ENCODE measurements at places on chromosomes 16 and 17.

- DNase-seq: no peak
Measured at GRCh38 chr17:27990100-27990499, 52.4 kb upstream of the NLK start.

GRCh38 chr17:64005734-64006167, 7.6 kb downstream of the PRR29 start:
- no peak for DNase-seq

DNA sequence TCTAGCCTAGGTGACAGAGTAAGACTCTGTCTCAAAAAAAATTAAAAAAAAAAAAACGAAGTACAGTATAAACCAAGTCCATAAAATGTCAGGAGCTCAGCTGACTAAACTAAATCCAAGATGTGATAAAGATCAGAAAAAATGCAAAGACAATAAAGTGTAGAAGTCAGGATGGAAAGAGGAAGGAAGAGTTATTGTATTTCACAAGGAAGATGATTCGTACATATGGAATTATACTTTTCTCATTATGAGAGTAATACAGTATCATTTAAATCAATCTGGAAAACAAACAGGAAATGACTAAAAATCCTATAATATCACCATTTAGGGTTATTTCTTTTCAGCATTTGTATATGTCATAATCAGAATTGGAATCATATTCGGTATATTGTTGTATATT, 11.4 kb upstream of the APOH start:
- DNase-seq: no peak

- no peak for DNase-seq
Measured at GRCh38 chr16:72604375-72604774, 432.4 kb upstream of the PMFBP1 start.

DNA sequence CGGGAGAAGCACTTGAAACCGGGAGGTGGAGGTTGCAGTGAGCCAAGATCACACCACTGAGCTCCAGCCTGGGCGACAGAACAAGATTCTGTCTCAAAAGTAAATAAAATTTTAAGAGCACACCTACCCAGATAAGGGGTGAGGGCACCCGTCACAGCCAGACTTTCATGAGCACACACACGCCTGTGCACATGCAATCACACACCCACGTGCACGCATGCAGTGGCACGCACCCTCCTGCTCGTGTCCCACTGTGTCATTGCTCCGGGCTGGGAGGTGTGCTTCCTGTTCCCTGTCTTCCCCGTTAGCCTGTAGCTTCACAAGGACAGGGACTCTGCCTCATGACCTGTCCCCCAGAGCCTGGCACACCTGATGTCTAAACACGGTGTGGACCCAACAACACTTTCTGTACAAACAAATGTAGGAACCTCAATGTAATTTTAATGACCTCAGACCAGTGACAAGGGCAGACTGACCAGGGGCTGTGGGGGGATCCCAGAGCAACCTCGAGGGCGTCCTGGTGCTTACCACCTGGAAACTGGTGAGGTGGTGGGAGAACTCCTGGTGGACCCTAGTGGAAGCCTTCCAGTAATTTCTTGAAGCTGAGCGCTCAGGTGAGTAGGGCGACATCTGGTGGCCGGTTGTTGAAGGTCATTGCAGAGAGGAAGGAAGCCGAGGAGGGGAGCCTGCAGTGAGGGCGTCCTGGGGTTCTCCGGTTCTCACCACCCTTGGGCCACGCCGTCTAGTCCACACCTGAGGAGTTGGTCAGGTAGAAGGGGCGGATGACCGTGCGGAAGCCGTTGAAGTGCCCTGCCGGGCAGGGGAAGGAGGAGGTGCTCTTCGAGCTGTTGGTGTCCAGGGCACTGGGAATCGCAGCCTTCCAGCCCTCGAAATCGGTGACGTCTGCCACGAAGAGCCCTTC, 8.6 kb downstream of the LGALS3BP start:
- DNase-seq: peak; percentile 83

DNA sequence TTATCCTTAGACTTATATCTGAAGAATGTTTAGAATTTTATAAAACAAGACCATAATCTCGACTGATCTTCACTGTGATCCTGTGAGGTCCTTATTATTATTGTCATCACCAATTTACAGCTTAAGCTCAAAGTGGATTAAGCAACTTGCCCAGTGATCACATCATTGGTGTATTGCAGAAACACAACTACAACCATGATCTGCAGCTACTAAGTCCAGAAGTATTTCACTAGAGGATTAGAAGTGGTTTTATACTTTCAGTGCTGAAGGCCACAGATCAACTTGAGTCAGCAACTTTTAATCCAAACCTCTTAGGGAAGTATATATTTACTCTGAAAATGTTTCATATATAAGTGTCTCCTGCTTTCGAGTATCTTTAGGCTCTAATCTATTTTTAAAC, 624.3 kb upstream of the SOX9 start:
- no peak for DNase-seq

GRCh38 chr16:50238868-50239301, 27.5 kb upstream of the ADCY7 start:
- no peak for DNase-seq

DNA sequence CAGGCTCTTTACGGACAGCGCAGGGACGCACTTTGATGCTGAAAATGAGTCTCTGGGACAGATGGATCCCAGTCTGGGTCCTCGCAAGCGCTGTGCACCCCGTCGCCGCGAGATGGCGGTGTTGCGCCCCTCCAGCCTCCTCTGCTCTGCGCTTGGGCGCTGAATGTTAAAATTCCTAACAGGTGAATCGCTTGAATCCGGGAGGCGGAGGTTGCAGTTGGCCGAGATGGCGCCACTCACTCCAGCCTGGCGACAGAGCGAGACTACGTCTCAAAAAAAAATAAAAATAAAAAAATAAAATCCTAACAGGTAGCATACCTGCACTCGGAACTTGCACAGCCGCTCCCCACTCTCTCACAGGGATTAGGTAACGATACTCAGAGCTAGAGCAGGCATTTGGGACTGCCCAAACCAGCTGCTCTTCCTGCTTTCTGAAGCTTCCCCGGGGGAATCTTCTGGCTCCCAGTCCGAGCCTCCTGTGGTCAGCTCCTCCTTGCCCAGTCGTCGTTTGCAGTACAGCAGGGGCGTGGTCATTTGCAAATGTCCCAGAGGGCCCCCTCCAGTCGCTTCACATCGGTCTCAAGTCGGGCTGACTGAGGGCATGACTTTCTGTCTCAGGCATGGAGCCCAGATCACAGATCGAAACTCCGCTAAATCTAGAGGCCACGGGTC, 26.2 kb upstream of the OSGIN1 start:
- DNase-seq: peak; percentile 65

DNA sequence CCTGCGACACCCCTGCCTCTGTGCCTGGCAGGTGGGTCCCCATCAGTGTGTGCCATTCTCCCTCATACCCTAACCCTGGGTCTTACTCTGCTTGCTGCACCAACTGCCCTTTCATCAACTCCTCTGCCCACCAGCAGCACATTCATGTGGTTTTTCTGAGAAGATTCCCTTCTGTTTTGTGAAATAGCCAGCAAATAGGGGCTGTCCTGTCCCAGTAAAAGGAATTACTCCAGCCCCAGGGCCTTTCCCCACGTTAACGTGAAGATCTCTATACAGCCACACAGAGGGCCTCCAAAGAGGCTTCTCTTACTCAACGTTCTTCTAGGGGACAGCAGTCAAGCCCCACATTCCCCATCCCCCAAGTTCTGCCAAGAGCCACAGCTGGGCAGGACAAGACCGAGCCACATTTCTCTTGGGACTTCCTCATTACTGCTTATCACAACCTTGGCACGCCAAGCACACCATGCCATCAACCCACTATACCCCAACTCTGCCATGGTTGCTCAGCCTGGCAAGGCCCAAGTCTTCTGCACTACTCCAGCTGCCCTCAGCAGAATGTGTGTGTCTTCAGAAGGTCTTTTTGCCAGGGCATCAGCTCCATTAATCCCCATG, 18.7 kb upstream of the CCL2 start:
- DNase-seq: no peak

GRCh38 chr16:82259731-82260130, 89.7 kb upstream of the MPHOSPH6 start:
- DNase-seq: no peak

GRCh38 chr16:54703339-54703738, 227.3 kb upstream of the IRX5 start:
- DNase-seq: no peak

DNA sequence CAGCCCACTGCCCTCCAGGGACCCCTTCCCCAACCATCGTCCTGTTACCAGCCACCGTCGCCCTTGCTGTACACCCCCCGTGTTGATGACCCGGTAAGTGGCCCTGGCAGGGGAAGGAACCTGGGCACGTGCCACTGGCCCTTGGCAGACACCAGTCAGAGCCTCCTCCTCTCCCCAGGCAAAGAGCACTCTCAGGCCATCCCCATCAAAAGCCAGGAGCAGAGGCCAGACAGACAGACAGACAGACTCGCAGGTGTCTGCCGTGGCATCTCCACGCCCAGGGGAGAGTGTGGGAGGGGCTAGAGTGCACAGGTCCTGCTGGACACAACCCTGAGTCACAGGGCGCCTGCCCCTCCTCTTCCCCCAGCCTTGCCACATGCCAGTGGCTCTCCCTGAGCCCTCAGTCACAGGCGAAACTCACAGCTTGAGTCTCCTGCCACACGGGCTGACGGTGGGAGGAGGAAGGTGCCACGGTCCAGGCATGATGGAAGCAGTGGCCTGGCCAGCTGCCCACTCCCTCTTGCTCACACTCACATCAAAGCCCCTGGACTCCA, 7.8 kb downstream of the CLCN7 start:
- no peak for DNase-seq

- DNase-seq: no peak
Measured at GRCh38 chr16:84703681-84704080, 3.9 kb downstream of the USP10 start.

DNA sequence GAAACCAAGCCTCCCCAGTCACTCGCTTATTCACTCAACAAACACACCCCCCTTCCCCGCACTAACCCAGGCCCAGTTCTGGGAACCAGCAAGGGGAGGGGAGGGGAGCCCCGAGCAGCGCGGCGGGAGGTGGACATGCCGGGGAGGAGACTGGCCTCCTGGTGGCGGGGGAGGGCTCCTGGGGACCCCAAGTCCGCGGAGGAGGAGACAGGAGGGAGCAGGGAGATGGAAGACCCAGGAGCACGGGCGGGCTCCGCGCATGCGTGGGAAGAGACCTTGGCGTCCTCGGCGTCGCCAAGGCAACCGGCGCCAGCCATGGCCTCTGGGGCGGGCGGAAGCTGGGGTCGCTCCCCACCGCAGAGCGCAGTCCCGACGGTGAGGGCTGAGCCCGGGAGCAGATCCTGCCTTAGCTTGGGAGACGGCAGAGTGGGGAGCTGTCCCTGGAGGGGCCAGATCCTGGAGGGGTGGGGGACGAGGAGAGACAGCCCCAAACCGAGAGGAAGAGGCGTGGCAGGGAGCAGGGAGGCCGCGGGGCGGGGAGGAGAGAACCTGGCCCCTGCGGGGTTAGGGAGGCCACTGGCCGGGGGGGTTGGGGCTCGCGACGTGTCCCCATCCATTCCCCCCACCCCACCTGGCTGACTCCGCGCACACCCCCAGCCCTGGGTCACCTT, at the start of gene PRR29:
TSS of gene PRR29 (plus strand) at position 302 of the 671 bp plus-strand sequence. CDS start at position 316, 14 bp downstream.
- DNase-seq: peak; percentile 86

- DNase-seq: no peak
Measured at GRCh38 chr17:66357037-66357436, 54.6 kb downstream of the PRKCA start.

DNA sequence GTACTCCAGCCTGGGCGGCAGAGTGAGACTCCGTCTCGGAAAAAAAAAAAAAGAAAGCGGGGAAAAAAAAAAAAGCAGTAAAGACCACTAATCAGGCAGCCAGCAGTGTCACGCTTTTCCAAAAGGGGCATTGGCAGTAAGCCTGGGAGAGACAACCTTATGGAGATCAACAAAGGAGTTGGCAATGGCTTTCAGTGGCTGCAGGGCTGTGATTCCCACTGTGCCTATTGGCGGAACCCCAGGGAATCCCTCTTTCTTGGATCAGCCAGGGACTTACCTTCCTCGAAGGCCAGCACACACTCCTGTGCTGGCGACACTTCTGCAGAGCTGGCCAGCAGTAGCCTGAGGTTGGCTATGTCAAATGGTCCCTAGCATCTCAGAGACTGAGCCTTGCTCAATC, 43.2 kb upstream of the ZFHX3 start:
- no peak for DNase-seq

- DNase-seq: no peak
Measured at GRCh38 chr17:8474826-8475225, 39.1 kb downstream of the NDEL1 start.

DNA sequence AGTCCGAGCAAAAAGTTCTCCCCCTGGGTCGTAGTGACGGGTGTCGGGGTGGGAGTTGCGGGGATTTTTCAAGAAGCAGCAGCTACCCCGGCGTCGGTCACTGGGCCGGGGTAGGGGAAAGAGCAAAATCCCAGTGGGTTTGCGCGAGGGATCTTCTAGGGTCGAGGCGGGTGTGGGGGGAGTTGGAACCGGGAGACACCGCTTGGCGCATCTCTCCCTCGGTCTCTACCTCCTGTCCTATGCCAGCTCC, 2.3 kb upstream of the UBTF start:
- DNase-seq: no peak

- no peak for DNase-seq
Measured at GRCh38 chr16:56306690-56307533, 115.6 kb downstream of the GNAO1 start.

DNA sequence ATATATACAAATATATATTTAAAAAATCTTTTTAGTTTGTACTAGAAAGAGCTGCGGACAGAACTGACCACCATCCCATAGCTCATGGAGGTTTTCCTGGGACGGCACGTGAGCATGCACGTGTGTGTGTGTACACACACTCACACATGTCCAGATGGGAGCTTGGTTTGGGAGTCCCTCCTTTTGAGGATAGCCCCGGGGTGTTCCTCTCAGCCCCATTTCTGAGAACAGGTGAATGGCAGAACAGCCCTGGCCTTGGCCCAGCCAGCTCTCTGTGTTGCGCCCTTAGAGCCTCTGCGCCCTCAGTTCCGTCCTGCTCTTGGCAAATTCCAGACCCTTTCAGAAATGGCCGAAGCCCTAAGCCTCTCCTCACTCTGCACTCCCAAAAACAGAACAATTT, 70.1 kb downstream of the AMFR start:
- no peak for DNase-seq

DNA sequence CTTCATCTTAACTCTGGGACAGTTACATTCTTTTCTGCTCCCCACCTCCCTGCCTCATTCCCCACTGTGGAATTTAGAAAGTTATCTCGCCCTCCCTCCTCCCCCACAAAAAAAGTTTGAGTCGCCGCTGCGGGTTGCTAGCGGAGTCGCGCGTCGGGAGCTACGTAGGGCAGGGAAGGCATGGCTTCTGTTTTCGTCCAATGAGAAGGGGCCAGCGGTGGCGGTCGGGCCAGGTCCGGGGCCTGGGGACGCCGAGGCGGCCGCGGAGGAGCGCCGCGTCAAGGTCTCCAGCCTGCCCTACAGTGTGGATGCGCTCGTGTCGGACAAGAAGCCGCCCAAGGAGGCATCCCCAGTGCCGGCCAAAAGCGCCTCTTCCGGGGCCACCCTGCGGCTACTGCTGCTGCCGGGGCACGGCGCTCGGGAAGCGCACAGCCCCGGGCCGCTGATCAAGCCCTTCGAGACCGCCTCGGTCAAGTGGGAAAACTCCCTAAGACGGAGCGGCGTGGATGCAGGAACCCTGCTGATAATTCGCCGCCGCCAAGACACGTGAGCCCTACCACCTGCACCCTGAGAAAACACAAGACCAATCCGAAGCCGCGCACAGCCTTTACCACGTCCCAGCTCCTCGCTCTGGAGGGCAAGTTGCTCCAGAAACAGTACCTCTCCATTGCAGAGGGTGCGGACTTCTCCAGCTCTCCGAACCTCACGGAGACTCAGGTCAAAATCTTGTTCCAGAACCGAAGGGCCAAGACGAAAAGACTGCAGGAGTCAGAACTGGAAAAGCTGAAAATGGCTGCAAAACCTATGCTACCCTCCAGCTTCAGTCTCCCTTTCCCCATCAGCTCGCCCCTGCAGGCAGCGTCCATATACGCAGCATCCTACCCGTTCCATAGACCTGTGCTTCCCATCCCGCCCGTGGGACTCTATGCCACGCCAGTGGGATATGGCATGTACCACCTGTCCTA, 8.9 kb downstream of the OR4D1 start:
- DNase-seq: peak; percentile 73

Measured in activated CD8-positive, alpha-beta memory T cell treated with anti-CD3 and anti-CD28 coated beads, Interleukin-2, amount 10 ng/mL, durations not matched to agents 7 days and 5 days (primary cell).